ENCODE measurements at places on chromosomes 1 and 21.

DNA sequence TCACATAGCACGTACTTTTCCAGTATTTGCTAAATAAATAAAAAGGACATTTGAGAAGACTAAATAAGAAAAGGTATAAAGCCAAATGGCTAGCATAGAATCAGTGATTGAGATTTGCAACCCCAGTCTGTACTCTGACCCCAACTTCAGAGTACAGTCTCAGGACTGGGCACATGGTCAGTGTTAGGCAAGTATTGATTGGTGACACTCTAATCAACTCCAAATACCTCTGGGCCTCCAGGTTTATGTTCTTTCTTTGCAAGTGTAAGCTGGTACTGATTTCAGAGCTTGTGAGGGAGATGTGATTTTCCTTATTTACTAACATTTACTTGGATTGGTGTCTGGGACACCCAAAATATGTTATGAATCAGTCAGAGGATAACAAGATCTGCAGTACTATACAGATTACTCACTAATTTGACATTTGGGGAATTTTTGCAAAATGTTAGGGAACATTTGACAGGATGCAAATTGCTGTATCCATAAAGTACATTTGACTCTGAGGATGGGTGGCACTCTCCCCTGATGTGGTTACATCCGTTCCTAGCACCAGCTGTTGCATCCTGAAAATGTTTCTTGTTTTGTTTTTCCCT, 34.2 kb downstream of the LMO4 start:
- DNase-seq = no peak

DNA sequence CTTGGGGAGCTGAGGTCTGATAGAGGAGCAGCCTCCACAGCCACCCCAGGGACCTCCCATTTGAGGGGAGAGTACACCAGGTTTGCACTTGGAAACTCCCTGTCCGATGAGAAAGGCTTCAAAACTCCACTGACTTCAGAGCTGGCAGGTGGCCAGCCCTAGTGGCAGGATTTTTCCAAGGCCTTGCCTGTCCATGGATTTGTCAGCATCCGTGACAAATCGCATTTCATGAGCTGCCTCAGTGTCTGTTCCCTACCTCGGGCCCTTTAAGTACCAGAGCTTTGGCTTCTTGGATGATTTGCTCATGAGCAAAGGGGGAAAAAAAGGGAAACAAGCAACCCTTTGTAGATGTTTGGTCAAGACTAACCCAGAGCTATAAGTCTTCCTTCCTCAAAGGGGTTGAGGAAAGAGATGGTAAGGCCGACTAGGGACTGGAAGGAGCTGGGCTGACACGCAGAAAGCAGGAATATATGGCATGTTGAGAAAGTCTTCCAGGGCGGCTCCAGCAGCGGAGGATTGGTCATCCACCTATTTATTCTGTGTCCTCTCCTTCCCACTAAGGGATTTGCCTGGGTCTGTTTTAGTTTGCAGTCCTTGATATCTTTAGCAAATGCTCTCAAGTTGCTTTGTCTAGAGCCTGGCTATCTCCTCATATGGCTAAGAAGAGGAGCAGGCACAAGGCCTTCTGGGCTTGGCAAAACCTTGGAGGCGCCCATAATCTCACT, 2.7 kb upstream of the HSPG2 start:
- peak; percentile 96 for DNase-seq

- no peak for DNase-seq
These were observed 171.7 kb downstream of the CRB1 start for GRCh38 chr1:197439708-197440280.

GRCh38 chr1:167430849-167431242, 87.5 kb downstream of the CD247 start:
- no peak for DNase-seq

DNA sequence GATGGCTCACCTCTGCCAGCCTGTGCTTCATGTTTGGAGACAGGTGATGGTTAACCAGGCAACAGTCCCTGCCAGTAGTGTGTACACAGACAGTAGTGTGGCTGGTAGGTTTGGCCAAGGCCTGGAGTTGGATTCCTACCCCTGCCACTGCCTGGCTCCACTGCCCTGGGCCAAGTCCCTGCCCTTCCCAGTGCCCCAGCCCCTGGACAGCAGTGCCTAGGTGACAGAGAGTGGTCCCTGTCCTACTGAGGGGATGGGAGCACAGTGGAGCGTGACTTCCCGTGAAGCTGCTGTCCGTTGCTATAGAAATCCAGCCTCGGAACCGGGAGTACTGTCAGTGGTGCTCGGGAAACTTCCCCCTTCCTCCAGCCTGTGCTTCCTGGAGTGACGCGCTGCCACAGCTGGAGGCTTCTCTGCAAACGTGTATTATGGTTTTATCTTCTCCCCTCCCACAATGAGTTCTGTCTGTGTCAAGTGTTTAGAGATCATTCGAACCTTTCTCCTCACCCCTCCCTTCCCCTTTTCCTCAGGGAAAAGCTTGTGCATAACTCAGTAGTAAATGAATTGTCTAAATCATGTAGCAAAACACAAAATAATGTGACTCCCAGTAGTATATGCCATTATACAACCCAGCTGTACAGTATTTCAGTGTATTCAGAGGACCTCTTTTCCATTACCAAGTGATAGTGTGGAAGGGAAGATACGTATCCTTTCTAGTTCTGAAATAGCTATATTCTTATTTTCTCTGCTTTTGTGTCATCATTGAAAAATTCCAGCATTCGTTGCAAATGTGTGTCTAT, 73.4 kb downstream of the GALNT2 start:
- peak; percentile 51 for DNase-seq

- DNase-seq = no peak
These were observed 23.9 kb downstream of the FTCD start for GRCh38 chr21:46131588-46131837.

- DNase-seq = no peak
These were observed 45.5 kb upstream of the RASAL2 start for GRCh38 chr1:178048426-178048825.

DNA sequence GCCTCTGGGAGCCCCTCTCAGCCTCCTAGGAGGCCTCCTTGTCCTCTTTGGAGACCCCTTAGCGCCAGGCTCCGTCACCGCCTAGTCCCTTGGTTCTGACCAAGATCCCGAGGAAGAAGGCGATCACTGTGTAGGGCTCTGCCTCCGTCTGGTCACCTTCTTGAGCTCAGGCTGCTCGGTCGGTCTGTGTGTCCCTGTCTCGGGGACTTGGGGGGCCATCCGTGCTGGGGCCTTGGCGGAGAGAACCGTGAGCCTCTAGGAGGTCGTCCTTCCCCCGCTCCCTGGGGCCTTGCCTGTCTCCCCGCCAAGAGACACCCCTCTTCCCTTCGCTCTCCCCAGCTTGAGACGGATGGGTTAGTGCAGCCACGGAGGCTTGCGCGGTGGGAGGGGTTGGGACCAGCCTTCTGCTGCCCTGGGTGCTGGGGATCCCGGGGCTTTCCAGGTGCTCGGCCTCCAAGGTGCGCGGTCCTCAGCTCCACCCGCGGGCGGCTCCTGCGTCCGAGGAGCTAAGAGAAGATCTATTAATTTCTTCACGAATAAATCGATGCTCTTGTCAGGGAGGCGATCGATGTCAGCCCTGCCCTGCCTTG, 701 bp upstream of the INSRR start:
- no peak for DNase-seq

DNA sequence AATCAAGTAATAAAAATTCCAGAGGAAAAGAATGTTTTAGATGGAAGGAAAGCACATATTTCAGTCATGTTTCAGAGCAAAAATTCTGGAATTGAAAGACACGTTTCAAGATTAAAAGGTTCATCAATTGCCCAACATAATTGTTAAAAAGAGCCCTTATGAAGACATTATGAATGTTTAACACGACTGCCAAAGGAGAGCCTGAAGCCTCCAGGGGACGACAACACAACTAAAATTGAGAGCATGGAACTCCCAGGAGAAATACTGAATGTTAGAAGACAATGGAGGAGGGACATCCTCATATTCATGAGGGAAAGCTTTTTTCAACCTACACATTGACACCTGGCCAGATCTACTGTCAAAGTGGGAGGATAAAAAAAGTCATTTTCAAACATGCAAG, 16.0 kb downstream of the OR2T11 start:
- no peak for DNase-seq

GRCh38 chr1:234773936-234774677, 164.1 kb upstream of the IRF2BP2 start:
- peak; percentile 13 for DNase-seq

DNA sequence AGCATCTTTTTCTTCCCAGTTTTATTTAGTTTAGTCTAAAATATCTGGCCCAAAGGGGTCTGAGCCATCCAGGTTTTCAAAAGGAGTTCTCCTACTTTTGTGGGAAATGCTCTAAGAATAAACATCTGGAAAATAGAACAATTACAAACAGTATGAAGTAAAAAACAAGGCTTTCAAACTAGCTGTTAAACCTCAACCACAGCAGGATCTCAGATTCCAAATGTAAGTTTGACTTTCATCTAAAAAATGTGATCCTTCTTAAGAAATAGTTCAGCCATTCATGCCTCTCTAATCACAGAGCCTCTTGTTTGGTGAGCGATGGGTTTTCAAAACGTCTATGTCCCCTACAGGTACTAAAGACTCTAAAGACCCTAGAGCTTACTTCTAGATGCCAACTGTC, 413.5 kb downstream of the DUSP10 start:
- no peak for DNase-seq

GRCh38 chr1:70504821-70505193, 93.7 kb downstream of the CTH start:
- no peak for DNase-seq

DNA sequence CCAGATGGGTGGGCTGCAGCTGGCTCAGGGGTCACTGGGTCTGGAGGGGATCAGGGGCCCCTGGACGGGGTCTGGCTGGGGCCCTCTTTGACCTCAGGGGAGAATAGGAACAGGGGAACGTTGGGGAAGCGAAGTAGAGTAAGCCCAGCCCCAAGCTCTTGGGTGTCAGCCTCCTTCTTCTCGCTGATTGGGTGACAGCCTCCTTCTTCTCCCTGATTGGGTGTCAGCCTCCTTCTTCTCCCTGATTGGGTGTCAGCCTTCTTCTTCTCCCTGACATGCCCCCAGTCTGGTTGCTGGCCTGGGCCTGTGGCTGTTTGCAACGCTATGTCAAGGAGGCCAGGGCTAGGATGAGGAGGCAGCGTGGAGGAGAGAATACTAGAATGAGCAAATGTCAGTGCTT, 76.7 kb upstream of the CASZ1 start:
- DNase-seq = no peak
